ENCODE measurements at places on chromosomes 5 and 9.

DNA sequence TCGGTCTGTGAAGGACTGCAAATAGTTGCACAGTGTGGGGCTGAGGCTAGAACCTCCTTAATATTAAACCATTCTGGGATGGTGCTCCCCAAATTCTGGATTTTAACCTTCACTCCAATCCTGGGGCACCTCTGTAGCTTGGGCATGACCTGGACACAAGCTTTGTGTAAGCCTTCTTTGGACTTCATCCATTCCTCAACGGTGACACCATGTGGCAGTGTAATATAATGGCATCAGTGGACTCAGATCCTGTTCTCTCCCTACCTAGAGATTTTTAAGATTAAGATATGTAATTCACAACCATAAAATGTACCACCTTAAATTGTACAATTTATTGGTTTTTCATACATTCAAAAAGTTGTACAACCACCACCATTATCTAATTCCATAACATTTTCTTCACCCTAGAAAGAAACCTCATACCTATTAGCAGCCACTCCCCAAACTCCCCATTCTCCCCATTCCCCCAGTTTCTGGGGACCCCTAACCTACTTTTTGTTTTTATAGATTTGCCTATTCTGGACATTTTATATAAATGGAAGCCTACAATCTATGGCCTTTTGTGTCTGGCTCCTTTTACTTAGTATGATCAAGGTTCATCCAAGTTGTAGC is 4.8 kb upstream of the PLGRKT start:
- DNase-seq, result peak; percentile 57

- DNase-seq, result no peak
These were observed 418.5 kb upstream of the MEF2C start for GRCh38 chr5:89301321-89302025.

DNA sequence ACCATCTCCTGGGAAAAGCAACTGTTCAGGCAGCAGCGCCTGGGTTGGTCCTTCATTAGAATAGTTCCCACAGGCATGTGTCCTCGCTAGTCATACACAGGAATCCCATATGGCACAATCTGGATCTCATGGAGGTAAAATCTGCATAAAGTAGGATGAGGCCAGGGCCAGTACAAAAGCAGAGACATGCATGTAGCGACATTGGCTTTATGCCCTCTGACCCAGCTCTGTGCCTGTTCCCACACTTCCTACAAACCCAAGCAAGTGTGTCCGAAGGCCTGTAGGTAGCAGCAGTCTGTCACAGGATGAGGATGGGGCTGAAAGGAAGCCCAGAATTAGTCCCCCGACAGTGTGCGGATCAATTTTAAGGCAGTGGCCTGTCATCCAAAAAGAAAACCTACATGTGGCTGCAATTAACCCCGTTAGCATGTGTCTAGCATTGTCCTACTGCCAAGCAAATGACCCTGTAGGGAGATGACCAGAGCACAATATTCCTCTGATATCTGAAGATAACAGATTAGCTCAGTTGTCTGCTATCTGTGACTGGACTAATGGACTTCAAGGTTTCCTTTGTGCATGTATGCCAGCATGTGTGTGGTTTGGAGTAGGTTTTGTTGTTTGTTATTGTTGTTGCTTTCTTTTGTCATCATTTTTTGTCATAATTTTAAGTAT is 178.8 kb downstream of the TMEM161B start:
- no peak for DNase-seq

GRCh38 chr5:172635038-172635437 is 6.0 kb upstream of the NEURL1B start:
- no peak for DNase-seq

GRCh38 chr5:1341863-1342262 is 3.0 kb downstream of the CLPTM1L start:
- no peak for DNase-seq

Measured in NCI-H1930 (cell line).